ENCODE measurements at places on chromosomes 12 and 14. TPM values are rescaled to one million over a fixed set of nuclear protein-coding genes. Genes with fewer than 3 reads are reported as not detected.

Gene NR4A1
- 85.6 TPM for total RNA-seq

Gene TAS2R7
- total RNA-seq: not detected

Gene TPI1
- total RNA-seq: 687 TPM

Gene HELB
- 2.5 TPM for total RNA-seq

Gene KRT73
- total RNA-seq: not detected

Gene ASIC1
- 0.83 TPM for total RNA-seq

Gene PLXNC1
- total RNA-seq: 23.4 TPM

Gene INSM2
- 3.7 TPM for total RNA-seq

Gene B3GNT4
- not detected for total RNA-seq

Gene AQP6
- not detected for total RNA-seq

Gene OR4K5
- total RNA-seq: not detected

Gene CEBPE
- total RNA-seq: not detected

Gene DBX2
- not detected for total RNA-seq
